T-helper 1 cell treated with Interleukin-12 subunit alpha and Interleukin-12 subunit beta and Interleukin-4 antibody, amounts not matched to agents 30 ng/mL and 1 ng/mL, for 36 hours (primary cell): ENCODE measurements at places on chromosomes 7 and 10. TPM values are rescaled to one million over a fixed set of nuclear protein-coding genes. Genes with fewer than 3 reads are reported as not detected.

Gene PRPS1L1
- not detected in 2 replicates for total RNA-seq

Gene RASSF4
- total RNA-seq, result 3.3 and 3.6 TPM in 2 replicates

Gene KIAA1549
- total RNA-seq, result 0.32 and 0.42 TPM in 2 replicates

Gene HGF
- total RNA-seq, result 0.44 and 0.54 TPM in 2 replicates

Gene PNLIP
- total RNA-seq, result not detected in 2 replicates

Gene ABLIM1
- total RNA-seq, result 68.3 and 78.1 TPM in 2 replicates
